ENCODE measurements at places on chromosomes 16 and 17.
A peak's percentile ranks its signal among the peaks of the same experiment; 100 is the strongest.

- DNase-seq, result no peak
These were observed 29.9 kb downstream of the PLCG2 start for GRCh38 chr16:81808933-81809480.

DNA sequence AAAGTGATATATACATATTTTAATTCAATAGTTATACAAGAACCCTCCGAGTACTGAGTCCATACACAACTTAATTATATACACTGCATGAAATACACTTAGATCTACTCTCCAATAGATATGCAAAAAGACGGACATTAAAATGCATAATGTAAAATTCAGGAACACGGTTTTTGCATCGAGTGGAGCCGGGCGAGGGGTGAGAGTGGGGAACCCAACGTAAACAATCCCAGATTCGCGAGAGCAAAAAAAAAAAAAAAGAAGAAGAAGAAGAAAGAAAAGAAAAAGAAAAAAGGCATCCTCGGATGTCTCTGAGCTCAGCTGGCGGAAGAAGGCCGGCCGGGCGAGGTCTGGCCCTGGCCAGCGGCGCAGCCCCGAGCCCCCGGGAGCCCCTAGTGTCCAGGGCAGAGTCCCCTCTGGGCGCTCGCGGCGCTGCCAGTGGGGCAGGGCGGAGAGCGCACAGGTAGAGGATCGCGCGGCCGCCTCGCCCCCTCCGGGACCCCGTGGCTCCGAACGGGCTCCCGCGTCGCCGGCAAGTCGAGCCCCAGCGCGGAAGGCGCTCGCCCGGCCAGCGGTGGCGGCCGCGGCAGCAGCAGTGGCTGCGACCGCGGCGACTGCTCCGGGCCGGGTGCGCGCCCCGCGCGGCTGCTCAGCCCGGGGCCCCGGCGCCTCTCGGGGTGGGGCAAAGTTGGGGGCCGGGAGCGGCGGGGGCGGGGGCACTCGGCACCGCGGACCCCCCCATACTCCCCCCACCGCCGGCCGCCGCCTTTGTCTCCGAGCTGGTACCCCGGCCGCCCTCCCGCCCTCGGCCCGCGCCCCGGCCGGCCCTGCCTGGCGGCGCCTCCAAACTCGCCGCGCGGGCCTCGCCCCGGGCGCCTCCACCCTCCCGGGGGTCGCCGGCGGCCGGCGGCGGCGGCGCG, 9.6 kb upstream of the ZFHX3 start:
- no peak for DNase-seq

- DNase-seq, result no peak
These were observed 1.1 kb downstream of the IL17C start for GRCh38 chr16:88639231-88640038.

GRCh38 chr17:39573447-39574298, 34.0 kb downstream of the NEUROD2 start:
- DNase-seq, result peak; percentile 29

GRCh38 chr17:3400055-3400454, 1.8 kb upstream of the OR1E1 start:
- no peak for DNase-seq

- DNase-seq, result no peak
These were observed 9.1 kb upstream of the TMEM100 start for GRCh38 chr17:55731586-55732250.

- no peak for DNase-seq
These were observed 797 bp downstream of the HES7 start for GRCh38 chr17:8122924-8123694.

- DNase-seq, result no peak
These were observed 22.8 kb downstream of the PGS1 start for GRCh38 chr17:78401246-78401645.

DNA sequence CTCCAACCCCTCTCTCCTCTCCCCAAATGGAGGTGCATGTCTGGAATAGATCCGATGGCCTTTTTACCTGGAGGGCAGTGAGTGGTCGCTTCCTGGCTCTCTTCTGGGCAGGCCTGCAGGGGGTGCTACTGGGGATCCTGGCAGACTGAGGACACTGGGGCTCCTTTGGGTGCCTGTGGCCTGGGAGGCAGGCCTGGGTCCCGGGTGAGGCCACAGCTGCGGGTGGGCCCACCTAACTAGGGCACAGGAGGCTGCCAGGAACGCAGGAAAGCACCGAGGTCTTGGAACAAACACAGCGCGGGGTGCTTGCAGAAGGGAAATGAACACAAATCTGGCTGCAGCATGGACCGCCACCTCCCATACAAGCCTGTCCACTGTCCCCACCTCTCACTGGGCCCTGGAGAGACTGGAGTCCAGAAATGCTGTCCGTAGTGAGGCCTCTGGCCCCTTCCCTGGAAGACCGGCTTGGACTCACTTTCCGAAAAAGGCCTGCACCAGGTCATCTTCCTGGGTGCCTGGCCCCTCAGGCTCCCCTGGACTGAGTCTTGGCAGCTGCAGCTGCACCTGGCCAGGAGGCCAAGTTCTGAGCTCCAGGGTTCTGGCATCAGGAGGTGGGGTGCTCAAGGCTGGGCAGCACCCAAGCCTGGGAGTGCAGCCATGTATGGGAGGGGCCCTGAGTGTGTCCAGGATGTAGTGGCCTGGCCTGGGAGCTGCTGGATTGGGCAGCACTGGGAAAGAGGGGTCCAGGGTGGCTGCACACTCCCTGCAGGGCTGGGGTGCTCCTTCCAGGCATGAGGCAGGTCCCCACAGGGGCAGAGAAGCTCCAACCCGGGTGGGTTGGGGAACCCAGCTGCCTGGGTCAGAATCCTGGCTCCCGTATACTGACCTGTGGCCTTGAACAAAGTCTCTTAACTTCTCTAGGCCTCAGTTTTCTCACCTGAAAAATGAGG, 195.1 kb downstream of the IRF8 start:
- DNase-seq, result no peak

DNA sequence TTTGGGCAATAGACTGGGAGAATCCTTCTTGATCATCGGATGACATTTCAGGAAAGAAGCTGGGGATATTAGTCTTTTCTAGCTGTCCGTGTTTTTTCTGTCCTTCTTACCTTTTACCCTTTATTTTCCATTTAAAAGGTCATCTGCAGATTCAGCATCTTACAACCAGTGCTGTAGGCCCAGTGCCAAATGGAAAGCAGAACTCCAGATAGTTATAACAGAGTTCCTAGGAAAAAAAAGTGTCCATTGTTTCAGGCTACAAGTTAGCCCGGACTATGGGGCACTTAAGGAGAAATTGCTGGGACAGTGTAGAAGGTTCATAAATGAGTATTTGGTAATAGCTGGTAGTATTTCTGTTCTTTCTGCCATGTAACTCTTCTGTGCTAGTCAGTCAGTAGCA, 28.4 kb downstream of the LDHD start:
- no peak for DNase-seq

DNA sequence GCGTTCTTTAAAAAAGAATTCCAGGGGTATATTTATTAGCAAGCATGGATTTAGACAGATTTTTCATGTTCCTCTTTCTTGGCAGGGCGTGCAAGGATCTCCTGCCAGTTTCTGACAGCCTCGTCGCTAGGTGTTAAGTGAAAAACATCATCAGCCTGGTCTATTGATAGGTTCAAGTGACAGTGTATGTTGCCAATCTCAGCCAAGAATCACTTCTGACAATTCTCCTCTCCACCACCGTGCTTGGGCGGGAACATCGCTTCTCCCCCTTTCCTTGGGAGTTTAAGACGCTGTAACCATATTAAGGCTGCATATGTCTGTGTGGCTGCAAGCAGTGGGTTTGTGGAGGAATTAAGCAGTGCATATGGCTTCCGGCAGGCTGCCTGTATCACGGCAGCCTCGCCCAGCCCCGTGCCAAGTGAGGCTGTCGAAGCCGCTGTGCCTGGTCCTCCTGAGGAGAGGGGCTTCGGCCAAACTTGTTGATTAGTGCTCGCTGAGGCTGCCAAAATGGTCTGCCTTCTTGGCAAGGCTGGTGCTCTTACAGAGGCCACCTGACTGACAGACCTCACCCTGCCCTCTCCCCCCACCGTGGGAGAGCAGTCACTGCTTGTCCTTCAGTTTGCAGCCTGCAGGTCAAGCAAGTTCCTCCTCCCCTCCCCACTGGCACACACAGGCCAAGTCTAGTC, 132.2 kb upstream of the MPHOSPH6 start:
- DNase-seq, result no peak

- DNase-seq, result no peak
These were observed 228.8 kb downstream of the C16orf78 start for GRCh38 chr16:49602201-49602975.

DNA sequence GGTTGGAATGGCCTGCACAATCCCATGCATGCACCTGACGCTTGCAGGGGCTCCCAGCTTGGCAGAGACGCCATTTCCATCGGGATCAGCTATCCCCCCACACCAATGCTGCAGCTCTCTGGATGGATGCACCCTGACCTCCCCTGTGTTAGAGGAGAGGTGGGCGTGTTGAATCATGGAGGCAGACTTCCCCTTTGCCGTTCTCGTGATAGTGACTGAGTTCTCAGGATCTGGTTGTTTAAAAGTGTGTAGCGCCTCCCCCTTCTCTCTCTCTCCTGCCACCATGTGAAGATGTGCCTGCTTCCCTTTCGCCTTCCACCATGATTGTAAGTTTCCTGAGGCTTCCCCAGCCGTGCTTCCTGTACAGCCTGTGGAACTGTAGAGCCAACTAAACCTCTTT, 17.8 kb upstream of the KCNH6 start:
- DNase-seq, result no peak

DNA sequence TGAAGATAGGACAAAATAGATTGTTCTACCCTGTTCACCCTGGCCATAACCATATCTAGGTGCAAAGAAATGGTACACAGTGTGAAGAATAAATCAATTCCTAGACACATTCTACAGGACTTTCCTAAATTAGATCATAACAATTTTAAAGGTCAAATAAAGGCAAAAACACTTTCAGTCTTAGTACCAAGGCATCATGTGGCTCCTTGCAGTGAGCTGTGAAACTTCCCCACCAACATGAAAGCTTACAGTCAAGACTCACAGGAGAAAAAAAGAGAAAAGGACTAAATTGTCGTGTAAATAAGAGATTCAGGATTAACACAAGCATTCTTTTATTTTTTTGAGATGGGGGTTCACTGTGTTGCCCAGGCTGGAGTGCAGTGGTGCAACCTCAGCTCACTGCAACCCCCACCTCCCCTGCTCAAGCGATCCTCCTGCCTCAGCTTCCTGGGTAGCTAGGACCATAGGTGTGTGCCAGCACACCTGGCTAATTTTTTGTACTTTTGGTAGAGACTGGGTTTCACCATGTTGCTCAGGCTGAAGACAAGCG, 14.2 kb downstream of the NSMCE1 start:
- no peak for DNase-seq

DNA sequence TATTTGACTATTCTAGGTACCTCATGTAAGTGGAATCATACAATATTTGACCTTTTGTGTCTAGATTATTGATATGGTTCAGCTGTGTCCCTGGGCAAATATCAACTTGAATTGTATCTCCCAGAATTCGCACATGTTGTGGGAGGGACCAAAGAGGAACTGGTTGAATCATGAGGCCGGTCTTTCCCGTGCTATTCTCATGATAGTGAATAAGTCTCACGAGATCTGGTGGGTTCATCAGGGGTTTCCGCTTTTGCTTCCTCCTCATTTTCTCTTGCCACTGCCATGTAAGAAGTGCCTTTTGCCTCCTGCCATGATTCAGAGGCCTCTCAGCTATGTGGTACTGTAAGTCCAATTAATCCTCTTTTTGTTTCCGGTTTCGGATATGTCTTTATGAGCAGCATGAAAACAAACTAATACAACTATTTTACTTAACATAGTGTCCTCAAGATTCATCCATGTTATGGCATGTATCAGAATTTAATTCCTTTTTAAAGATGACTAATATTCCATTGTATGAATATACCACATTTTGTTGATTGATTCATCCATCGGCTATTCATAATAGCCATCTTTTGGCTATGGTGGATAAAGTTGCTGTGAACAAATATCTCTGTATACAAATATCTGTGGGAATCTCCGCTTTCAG, 129.1 kb downstream of the FTO start:
- DNase-seq, result no peak

DNA sequence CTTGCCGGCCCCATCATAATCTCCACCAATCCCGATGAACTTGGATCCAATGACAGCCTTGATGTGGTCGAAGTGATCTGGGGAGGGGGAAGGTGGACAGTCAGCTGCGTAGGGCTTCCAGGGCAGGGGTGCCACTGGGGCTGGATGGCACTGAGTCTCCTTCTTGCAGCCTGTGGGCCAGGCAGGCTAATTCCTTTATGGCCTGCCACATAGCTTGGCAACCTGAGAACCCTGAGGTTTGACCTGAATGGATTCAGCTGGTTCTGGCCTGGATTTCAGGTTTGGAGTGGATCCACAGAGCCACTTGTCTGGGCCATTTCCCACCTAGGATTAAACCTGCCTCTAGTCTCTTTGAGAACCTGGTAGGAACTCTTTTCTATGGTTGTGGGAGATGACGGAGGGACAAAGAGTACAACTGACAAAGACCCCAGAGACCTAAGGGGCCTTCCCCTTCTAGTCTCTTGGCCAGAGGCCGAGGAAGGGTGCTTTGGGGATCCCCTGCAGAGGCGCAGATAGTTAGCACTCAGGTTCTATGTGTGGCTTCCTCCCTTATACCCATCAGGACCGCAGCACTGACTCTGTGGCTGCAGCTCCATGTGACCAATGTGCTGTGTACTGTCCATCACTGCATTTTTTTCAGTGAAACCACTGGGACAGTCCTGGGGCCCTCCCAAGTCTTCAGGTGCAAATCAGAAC, 9.2 kb upstream of the DPEP3 start:
- DNase-seq, result no peak

DNA sequence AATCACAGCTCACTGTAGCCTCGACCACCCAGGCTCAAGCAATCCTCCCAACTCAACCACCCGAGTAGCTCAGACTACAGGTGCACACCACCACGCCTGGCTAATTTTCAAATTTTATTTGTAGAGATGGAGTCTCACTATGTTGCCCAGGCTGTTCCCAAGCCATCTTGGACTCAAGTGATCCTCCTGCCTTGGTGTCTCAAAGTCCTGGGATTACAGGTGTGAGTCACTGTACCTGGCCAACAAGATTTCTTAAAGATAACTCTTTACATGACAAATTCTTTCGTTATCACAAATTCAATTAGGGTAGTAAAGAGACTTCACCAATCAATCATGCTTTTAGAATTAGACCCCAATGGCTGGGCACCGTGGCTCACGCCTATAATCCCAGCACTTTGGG, 12.4 kb downstream of the PRPSAP1 start:
- no peak for DNase-seq

DNA sequence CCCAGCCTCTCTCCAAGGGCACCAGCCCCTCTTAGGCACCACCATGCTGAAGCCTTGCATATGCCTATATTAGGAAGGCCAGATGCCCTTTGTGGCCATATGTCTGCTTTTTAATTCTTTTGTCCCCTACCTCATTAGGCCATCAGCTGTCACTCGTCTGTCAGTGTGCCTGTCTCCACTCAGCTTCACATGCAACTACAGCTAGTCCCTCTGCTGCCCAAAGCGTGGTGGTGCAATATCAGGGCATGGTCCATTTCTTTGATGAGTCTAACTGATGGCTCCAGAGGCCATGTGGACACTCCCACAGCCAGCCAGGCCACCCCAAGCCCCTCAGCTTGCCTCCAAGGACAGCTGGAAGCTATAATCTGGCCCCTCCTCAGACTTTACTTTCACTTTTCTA, 36.3 kb downstream of the MYO18A start:
- no peak for DNase-seq

All from stimulated activated CD8-positive, alpha-beta memory T cell treated with anti-CD3 and anti-CD28 coated beads, Interleukin-2, amount 100 ng/mL, for 48 hours (primary cell).